ENCODE measurements at places on chromosomes 3 and 15.

DNA sequence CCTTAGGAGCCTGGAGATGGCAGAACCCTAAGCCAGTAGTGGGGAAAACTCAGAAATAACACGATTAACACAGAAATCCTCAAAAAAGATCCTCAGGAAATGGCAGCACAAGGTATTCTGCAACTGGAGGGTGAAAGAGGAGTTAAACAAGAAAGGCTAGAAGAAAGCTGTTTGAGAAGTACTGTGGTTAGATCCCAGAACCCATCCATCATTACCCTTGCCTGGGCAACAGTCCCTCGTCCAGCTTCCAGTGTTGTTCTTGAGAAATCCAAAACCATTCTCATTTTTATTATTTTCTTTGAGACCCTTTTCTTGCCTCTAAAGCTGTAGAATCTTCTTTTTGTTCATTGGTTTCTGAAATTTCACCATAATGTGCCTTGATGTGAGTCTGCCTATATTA lies 2.7 kb upstream of the CDCP1 start:
- no peak for DNase-seq

GRCh38 chr15:62253294-62253693 lies 88.2 kb upstream of the C2CD4B start:
- DNase-seq = no peak

DNA sequence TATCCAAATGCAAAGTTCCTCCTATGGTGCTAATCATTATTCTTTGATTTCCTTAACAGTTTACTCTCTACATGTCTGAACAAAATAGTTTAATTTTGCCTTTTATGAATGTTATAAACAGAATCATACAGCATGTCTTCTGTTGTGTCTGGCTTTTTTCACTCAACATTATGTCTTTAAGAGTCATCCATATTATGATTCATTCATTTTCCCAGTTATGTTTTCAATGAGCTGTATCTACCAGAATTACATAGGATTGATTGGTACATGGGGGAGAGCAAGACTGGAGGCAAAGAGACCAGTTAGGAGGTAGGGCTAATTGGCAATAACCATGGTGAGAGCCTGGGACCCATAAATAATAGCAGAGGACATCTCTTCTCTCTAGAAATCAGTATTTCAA lies 16.6 kb upstream of the RAP2B start:
- no peak for DNase-seq

- no peak for DNase-seq
These were observed 38.9 kb downstream of the CACNA2D2 start for GRCh38 chr3:50464569-50464968.

DNA sequence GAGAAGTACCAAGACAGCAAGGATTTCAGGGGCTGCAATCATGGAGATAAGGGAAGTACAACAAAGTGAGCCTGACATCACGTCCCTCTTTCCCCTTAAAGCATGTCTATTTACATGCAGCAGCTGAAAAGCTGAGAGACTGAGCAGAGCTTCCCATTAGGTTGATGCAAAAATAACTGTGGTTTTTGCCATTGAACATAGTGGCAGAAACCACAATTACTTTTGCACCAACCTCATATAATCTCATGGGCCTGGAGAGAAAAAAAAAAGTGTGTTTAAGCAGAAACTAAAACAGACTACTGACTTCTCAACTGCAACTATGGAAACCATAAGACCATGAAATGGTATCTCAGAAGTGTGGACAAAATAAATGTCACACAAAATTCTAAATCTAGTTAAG lies 48.3 kb downstream of the CCDC12 start:
- peak; percentile 93 for DNase-seq

DNA sequence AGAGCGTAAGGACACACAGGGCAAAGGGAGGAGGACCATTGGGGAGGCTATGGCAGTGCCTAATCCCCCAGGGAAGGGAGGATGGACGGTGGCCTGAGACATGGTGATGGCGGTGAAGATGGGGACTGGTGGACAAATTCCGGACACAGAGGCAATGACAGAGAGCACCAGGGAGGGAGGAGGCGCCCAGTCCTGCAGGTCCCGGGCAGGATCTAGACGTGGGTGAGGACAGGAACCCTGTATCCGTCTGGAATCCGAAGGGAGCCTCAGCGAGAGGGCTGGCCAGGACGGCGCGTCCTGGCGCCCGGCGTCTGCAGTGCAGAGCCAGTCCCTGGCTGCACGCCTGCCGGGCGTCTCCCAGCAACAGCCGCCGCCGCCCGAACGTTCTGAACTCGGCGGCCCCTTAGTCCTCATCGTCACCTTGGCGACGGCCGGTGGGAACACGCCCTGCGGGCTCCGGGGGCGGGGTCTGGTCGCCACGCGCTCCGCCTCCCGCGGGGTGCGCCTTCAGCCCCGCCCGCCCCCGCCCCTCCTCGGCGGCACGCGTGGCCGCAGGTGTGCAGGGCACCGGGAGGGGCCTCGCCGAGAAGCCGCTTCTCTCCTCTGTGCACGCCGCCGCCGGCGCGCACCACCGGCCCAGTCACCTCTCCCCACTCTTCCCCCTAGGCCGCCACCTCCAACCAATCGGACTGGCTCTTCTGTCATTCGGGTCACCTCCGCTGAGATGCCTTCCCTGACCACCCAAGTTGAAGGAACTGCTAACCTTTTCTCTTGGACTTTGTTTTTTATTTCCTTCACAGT lies 11.6 kb downstream of the XIRP1 start:
- DNase-seq = peak; percentile 51

DNA sequence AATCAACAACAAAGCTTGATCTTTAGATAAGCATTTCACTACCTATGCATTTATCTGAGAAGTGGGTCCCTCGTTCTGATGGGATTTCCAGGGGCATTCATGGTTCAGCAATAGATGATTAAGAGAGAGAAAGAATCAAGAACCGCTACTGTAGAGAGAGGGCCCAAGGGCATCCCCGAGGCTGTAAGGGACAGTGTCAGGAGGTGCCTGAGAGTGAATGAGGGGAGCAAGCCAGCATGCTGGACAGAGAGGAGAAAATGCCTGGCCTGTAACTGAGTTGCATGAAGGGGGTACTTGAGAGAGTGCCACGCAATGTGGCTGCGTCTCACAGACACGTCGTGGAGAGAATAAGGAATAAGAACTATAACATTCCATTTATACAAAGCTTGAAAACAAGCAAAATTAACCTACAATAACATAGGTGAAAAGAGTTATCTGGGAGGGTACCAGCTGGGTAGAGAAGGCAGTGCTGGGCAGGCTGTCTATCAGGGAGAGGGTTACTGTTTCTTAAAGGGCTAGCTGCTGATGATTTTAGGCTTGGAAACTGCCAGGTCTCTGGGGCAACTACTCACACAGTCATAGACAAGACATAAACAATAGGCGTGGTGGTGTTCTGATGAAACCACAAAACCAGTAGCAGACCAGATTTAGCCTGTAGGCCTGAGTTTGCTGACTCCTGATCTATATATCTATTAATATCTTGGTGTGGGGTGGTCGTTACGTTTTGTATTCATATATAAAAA lies 374.6 kb upstream of the CFAP20DC start:
- peak; percentile 38 for DNase-seq

- peak; percentile 49 for DNase-seq
These were observed 459.9 kb downstream of the RAP2B start for GRCh38 chr3:153621953-153622352.

DNA sequence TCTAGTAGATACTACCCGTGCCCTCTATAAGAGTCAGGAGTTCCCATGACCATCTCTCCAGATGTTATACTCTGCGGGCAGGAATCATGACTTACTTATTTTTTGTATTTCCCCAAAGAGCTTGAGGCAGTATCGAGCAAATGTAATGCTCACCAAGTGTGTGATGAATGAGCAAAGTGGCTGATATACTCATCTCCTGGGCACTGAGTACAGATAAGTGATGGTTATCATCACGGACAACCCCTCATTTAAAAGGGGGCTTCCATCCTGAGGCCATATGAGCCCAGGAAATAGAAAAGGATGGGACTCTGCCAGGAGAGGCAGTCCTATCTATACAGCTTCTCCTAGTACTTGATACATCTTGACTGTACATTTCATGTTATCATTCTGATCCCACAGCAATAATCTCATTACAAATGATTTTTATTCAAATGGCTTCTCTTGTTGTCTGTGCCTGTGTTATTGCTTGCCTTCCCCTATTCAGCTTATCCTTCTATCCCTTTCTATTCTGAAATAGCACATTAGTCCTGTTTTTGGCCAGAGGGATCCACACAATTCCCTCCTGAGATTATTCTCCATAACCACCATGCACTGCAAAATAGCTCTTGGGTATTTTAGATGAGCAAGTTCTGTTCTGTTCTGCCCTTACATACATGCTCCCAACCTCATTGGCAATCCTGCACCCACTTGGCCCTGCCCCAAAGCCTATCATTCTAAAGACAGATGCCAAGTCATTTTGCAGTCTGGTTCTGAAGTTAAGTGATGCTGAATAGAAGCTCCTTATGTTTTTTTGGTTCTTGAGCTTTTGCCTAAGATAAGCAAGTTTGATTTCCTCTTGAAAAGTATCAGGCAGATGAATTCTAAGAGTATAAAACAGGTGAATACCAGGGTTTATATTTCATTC lies 48.0 kb upstream of the MRPL3 start:
- DNase-seq = no peak

DNA sequence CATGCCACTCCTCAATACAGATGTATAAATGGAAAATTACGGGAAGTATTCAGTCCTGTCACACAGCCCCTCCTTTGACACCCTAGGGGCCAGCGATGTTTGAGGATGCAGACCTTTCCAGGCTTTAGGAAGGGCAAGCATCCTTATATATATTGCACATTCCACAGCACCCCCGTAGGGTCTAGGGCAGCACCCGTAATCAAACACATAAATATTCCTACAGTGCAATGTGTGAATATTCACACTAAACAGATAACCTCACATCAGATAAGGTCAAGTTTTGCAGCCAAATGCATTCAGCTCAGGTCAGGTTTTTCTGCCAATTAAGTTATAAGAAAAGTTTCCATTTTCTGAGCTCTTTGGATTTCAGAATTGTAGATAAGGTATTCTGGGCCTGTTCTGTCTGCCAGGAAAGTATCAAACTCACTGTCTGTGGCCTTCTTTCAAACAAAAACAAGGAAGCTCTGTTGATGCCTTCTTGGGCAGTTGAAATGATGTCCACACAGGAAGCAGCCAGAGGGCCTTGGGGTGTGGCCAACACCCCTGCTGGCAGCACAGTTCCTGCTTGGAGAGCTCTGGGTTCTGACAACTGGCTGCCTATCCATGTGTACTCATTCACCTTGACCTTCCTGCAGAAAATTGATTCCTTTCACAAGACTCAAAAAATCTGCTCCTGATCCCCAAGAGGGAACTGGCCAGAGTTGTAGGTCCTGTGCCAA lies 427.0 kb downstream of the NTRK3 start:
- DNase-seq = peak; percentile 51

- peak; percentile 87 for DNase-seq
These were observed 62.5 kb downstream of the CBLB start for GRCh38 chr3:105806359-105806758.

GRCh38 chr3:16183601-16184270 lies 9.3 kb downstream of the GALNT15 start:
- no peak for DNase-seq

- no peak for DNase-seq
These were observed 66.1 kb upstream of the GLCE start for GRCh38 chr15:69094124-69094921.

GRCh38 chr3:147807776-147808175 lies 398.6 kb downstream of the ZIC1 start:
- DNase-seq = no peak

- no peak for DNase-seq
These were observed 78.2 kb downstream of the NEDD4 start for GRCh38 chr15:55915221-55915620.

GRCh38 chr3:33636125-33636850 lies 81.8 kb downstream of the CLASP2 start:
- peak; percentile 32 for DNase-seq

GRCh38 chr15:83380059-83380458 lies 67.1 kb upstream of the SH3GL3 start:
- no peak for DNase-seq

GRCh38 chr3:146646261-146646660 lies 41.1 kb upstream of the PLSCR5 start:
- DNase-seq = peak; percentile 10

DNA sequence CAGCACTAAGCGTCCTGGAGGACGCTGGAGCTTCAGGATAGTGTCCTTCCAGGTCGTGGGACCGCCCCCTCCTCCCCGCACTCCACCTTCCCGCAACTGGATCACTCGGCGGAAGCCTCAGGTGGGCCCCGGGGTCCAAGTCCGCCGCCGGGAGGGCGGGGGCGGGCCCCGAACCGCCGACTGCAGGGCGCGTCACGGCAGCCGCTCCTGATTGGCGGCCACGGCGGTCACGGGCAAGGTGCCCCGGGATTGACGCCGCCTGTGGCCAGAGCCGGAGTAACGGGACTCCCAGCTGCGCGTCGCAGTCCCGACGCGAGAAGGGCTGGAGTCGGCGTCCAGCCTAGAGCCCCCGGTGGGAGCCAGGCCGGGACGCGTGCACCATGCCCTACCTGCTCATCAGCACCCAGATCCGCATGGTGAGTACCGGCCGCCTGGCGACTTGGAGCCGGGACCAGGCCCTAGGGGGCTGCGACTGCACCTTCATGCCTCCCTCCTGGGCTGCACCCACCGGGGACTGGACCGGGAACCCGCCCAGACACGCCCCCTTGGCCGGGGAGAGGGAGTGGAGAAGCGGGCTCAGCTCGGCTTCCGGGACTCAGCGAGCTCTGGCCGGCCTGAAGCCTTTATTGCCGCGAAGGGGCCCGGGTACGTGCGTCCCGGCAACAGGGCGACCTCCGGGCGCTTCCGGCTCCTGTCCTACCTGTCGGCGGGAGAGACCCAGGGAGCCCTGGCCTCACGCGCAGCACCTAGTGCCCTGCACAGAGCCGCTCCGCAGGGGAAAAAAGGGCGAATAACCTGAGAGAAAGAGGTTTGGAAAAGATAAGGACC lies at the start of gene GCHFR:
Gene GCHFR (plus strand): TSS at position 268 of the 828 bp plus-strand sequence. CDS start 113 bp downstream, at position 381.
- DNase-seq = peak; percentile 72

- DNase-seq = no peak
These were observed 16.7 kb downstream of the SMAD3 start for GRCh38 chr15:67082007-67082536.

DNA sequence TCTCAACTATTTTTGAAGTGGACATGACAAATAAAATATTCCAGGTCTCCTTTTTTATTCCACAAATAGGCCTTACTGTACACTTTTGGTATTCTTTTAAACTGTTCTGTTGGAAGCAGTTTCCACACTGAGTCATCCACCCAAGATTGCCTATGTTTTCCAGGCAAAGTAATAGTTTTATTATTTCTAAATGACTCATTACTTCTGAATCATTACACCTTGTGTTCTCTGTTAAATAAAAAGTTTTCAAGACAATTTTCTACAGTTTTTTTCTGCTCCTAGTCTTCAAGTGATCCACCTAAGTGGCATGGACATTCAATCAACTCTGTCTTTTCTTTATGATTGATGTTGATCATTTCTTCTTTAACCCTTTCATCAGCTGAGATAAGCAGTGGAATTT lies 26.5 kb downstream of the PPP2R3A start:
- DNase-seq = no peak

GRCh38 chr3:129864519-129864918 lies 29.0 kb downstream of the TMCC1 start:
- no peak for DNase-seq
